Cerebellum (tissue), 4 donors: ENCODE measurements at places on chromosomes 6 and 20. TPM values are rescaled to one million over a fixed set of nuclear protein-coding genes. Genes with fewer than 3 reads are reported as not detected.

The LY6G6C gene
- not detected for total RNA-seq

The UNC5CL gene
- 0.64 TPM for total RNA-seq

The EFCAB8 gene
- total RNA-seq: not detected

The PRDM13 gene
- total RNA-seq: 4.7 TPM

The ATP6V1G2 gene
- 48.2 TPM for total RNA-seq

The FRK gene
- total RNA-seq: 0.36 TPM

The C6orf15 gene
- total RNA-seq: not detected

The TNXB gene
- 9.3 TPM for total RNA-seq

The SEL1L2 gene
- not detected for total RNA-seq

The HLA-DRB5 gene
- total RNA-seq: not detected

The TFAP2C gene
- total RNA-seq: not detected

The TP53TG5 gene
- total RNA-seq: not detected

The PRSS16 gene
- total RNA-seq: not detected

The CST1 gene
- not detected for total RNA-seq

DNA sequence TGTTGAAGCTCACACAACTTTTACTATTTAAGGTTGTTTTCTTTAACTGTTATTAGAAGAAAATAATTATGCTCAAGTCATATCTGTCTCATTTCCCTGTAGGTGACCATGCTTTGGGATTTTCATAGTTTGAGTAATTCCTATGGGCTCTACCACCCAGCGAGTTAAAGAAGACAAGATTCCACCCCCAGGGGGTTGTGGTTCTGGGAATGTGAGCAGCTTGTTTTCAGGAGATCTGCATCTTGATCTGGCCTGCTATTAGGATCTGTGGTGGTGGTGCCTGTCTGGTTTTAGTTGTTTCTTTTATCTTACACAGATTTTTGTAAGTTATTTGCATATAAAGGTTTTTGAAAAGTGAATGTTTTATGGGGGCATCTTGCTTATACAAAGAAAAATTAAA is 20.2 kb upstream of the REV3L start:
- DNase-seq: no peak

DNA sequence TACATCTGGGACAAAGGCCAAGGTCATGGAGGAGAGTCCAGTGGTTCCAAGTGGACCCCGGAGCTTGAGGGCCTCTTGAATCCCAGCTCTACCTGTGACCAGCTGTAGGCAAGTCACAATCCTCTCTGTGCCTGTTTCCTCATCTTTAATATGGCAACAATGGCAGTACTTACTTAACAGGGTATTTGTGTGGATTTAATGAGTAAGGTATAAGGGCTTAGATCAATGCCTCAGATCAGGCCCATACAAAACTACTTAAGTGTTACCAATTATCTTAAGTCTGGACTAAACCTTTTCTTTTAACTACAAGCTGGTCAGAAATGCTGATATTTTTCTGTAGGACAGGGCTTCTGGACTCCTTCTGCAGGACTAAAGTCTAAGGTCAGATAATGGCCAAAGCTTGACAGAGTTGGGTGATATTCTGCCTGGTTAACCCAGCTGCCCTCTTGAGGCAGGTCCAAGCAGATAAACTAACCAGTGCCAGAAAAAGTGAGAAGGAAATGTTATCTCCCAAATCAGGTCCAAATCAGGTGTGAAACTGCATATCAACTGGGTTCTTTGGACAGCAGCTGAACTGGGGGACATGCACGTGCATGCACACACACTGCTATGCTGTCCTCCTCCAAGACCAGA is 2.2 kb downstream of the SULF2 start:
- DNase-seq: no peak

GRCh38 chr20:18405826-18406225 is 61.0 kb downstream of the DZANK1 start:
- no peak for DNase-seq

DNA sequence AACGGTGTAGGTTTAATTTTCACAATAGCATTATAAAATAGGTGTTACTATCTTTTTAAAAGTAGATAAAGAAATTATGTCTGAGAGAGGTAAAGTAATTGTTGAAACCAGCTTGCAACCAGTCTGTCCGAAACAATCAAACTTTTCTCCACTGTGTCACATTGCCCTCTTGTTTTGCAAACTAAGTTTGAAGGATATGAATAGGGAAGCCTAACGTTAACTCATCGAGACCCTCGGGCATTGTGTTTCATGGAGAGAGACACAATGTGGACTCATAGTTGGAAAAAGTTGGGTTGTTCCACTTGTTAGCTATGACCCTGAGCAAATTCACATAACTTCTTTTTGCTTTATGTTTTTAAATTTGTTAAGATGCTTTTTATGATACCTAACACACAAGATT is 254.4 kb upstream of the IMPG1 start:
- DNase-seq: no peak

DNA sequence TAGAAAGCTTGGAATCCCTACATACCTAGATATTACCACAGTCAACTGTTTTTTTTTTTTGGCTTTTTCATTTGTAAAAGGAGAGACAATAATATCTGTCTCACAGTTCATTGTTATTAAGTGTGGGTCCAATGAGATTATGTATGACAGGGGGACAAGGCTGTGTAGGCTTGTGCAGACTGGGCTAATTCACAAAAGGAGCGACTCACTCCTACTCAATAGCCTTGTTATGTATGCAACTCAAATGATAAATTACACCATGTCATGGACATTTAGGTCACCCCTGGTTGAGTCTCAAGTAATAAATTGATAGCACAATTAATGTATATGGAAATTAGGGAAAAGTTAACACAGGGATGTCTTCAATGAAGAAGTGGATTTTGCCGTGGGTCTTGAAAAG is 208.2 kb upstream of the MAP3K7 start:
- DNase-seq: no peak

- DNase-seq: no peak
These were observed 133.7 kb downstream of the MYO6 start for GRCh38 chr6:75882734-75883133.

- DNase-seq: no peak
These were observed 27.6 kb upstream of the MRGBP start for GRCh38 chr20:62768551-62769287.

- DNase-seq: no peak
These were observed 10.8 kb upstream of the TBCC start for GRCh38 chr6:42756722-42757121.

GRCh38 chr6:158468666-158469065 is 91.2 kb upstream of the TMEM181 start:
- no peak for DNase-seq

DNA sequence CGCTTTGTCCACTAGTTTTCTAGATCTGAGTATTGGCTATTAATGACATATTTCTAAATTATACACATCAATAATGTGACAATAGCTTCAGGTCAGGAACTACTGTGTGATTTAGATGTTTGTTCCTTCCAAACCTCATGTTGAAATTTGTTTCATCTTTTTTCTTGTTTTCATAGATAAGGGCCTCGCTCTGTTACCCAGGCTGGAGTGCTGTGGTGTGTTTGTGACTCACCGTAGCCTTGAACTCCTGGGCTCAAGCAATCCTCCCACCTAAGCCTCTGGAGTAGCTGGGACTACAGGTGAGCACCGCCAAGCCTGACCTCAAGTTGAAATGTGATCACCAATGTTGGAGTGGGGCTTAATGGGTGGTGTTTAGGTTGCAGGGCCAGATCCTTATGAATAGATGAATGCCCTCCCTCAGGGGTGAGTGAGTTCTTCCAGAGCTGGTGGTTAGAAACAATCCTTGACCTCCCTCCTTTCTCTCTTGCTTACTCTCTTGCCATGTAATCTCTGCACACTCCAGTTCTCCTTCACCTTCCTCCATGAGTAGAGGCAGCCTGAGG is 5.9 kb upstream of the NQO2 start:
- no peak for DNase-seq

DNA sequence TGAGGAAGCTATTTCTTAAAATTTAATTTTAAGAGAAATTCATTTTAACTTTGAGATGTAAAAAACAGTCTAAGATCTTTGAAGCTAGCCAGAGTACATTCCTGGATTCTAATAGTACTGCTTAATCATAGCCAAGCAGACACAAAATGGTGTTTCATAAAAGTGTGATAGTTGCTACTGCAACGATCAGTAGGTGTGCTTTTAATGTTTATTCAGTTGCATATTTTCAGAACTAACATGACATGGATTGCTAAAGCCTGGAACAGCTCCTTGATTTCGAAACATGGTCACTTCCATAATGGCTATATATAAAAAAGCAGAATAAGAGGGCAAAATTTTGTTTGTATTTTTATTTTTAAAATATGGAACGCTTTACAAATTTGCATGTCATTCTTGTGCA is 35.5 kb downstream of the SESN1 start:
- no peak for DNase-seq

DNA sequence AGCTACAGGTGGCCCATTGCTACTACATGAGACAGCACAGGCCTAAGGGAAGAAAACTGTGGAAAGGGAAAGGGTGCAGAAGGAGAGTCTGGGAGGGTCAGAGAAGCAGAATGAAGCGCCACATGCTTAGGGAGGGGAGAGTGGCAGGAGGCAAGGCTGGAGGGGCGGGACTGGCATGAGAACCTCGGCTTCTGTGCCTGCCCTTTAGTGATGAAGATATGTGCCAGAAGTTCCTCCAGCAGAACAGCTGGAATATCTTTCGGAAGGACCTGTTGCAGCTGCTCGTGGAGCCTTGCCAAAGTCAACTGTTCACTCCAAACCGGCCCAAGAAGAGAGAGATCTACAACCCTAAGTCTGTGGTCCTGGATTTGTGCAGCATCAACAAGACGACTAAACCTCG is 61.8 kb downstream of the CNBD2 start:
- DNase-seq: no peak

- DNase-seq: no peak
These were observed 22.6 kb downstream of the MDGA1 start for GRCh38 chr6:37675100-37675499.

- no peak for DNase-seq
These were observed 54.4 kb upstream of the RNF182 start for GRCh38 chr6:13870214-13870830.

DNA sequence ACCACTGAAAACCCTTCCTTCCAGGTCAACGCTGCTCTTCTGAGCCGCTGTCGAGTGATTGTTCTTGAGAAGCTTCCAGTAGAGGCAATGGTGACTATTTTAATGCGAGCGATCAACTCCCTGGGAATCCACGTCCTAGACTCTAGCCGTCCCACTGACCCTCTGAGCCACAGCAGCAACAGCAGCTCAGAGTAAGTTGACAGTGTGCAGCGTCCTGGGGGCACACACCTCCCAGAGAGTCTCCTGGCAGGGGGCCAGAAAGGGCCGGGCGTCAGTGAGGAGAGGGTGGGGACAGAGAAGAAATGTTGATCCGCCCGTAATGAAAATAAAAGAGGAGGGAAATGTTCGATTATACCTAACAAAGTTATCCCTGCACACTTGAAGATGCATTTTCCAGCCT is 5.0 kb downstream of the WRNIP1 start:
- no peak for DNase-seq

DNA sequence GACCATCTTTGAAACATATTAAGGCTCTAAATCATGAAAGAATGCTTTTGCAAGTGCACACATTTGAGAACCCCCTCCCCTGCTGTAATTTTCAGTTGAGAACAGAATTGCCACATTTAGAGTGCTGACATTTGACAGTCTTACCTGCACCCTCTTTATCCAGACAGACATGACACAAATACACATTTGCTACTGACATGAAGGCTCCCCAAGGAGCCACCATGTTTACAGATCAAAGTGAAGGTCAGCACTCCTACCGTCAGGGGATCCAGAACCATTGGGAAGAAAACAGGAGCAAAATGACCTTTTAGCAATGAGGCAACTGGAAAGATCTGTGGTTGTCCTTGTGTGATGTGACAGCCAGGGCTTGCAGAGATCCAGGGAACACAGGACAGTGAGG is 315.4 kb upstream of the CNR1 start:
- DNase-seq: no peak

- no peak for DNase-seq
These were observed 16.5 kb upstream of the CCR6 start for GRCh38 chr6:167106406-167106805.

GRCh38 chr20:21546355-21546754 is 32.5 kb upstream of the NKX2-2 start:
- DNase-seq: no peak

- DNase-seq: peak; percentile 36
These were observed 124.0 kb upstream of the SLC2A12 start for GRCh38 chr6:134176264-134176975.

DNA sequence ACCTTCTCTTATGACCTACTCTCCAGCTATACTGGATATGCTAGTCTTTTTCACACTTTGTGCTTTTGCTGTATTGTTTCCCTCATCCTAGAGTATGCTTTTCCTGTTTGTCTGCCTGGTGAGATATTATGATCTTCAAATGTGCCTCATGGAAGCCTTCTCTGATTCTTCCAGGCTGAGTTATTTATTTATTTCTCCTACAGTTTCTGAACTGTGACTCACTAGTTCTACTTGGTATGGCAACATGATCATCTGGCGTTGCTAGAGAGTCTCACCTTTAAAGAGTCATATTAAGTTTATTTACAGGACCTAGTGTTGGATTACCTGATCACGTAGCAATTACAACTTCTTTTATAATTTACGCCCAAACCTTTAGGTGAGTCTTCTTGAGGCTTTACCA is 81.2 kb upstream of the HDAC2 start:
- DNase-seq: no peak

- DNase-seq: no peak
These were observed 190.3 kb downstream of the RNF144B start for GRCh38 chr6:18577491-18577890.

DNA sequence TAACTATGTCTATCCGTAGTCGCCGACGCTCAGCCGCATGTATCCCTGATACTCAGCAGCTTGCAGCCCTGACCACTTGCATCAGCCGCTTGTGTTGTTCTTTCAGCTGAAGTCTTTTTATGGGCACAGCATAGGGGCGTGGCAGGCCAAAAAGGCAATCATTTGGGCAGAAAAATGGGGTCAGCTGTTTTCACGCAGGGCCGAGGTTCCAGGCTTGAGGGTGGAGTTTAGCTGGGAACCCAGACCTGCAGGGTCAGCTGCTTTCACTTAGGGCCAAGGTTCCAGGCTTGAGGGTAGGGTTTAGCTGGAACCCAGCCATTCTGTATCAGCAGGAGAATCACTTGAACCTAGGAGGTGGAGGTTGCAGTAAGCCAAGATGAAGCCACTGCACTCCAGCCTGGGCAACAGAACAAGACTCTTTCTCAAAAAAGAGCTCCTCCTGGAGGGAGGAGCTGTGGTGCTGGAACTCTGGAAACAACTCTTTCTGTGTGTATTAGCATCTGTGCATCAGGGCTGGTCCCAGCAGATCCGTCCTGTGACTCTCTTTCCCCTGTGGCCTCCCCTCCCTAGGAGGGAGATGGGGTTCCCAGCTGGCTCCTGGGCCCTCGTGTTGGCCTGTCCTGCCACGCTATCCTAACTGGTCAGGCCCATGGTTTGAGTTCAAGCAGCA is 56.9 kb upstream of the PRND start:
- DNase-seq: no peak
